Large intestine (tissue), 12 donors: ENCODE measurements at places on chromosomes 16 and 17. TPM values are rescaled to one million over a fixed set of nuclear protein-coding genes. Genes with fewer than 3 reads are reported as not detected.

- no peaks in the 10 kb centered on the region for H3K27me3 ChIP-seq
- no peak for DNase-seq
- H3K27ac ChIP-seq: no peak overlapping the region
- H3K4me3 ChIP-seq: no peak overlapping the region
These were observed 43.3 kb upstream of the NF1 start for GRCh38 chr17:31051506-31051905.

GRCh38 chr16:875182-876040 is 74.9 kb upstream of the GNG13 start:
- no peak overlapping the region for H3K4me3 ChIP-seq
- no peak overlapping the region for H3K27ac ChIP-seq
- H3K4me1 ChIP-seq: no peaks in the 10 kb centered on the region
- no peak for DNase-seq
- peaks cover 13% of the 10 kb centered on the region for H3K36me3 ChIP-seq

DNA sequence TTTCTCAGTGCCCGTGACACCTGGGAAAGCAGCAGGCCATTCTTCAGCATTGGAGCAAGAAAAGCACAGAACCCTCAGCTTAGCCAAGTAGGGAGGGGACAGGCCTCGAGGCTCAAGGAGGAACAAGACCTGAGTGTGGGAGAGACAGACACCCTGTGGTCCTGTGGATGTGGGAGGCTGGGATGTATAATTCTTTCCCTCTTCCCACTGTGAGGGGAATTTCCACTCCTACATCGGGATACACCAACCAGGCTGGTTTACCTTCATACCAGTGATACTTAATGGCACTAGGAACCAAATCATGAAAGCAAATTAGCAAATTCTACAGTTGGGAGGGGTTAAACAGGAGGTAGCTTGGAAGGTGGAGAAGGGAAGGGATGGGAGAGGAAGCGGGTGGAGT is 41.7 kb downstream of the LYRM1 start:
- H3K27ac ChIP-seq: no peak overlapping the region
- H3K27me3 ChIP-seq: no peaks in the 10 kb centered on the region
- DNase-seq: no peak
- no peak overlapping the region for H3K4me3 ChIP-seq

The LCMT1 gene
- 72.3 TPM for polyA plus RNA-seq
